ENCODE measurements at places on chromosomes 5 and 9.

GRCh38 chr9:71136696-71137095 lies 15.3 kb upstream of the TRPM3 start:
- no peak for DNase-seq

GRCh38 chr5:179326122-179326927 lies 18.9 kb downstream of the ADAMTS2 start:
- DNase-seq = no peak

DNA sequence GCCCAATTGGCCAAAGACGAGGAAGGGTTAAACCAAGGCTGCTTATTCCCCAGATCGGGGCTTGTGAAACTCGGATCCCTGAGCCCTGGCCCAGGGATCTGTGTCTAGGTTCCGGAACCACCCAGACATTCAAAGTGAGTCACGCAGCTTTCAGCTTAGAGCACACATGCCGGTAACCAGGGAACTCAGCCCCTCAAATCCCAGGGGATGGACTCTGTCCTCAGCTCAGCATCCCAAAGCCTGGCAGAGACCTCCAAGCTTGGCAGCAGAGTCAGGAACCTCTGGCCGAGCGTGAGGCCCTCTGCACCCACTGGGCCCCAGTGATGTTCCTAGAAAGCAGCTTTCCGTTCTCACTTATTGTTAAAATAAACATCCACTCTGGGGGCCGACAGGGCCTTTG lies 5.1 kb downstream of the PNPLA7 start:
- DNase-seq = no peak

- DNase-seq = no peak
Measured at GRCh38 chr9:104027295-104027694, 66.8 kb upstream of the SMC2 start.

DNA sequence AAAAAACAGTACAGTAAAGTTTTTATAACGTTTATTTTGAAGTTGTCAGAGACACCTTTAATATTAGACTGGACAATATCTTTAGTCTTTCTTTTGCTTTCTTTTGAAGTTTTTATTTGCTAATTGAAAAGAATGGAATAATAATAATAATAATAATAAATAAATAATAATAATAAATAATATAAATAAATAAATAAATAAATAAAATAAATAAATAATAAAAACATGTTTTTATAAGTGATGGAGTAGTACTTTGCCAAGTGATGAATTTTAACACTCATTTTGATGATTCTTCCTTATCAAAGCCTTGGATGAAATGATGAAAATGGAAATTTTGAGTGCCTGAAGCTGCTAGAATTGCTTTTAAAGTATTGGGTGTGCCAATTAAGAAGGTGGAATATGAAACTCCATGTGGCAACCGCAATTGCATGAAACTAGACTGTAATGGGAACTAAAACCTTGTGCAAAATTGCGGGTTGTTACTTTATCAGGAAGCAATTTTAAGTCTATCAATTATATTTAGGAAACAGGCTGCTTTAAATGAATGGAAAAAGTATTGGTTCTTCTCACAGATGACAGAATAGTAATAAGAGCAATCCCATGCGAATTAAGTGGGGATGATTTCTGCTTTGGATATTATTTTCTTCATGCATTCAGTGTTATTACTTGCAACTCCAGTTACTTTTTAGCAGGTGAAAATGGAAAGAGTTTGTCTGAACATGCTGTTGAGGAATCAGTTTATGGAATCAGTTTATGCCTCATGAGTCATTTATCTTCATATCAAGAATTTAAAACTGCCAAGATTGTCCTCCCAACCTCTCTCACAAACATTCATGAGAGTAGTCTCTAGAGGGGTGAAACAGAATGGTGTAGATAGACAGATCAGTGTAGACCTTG lies 4.6 kb downstream of the ANXA1 start:
- DNase-seq = no peak

DNA sequence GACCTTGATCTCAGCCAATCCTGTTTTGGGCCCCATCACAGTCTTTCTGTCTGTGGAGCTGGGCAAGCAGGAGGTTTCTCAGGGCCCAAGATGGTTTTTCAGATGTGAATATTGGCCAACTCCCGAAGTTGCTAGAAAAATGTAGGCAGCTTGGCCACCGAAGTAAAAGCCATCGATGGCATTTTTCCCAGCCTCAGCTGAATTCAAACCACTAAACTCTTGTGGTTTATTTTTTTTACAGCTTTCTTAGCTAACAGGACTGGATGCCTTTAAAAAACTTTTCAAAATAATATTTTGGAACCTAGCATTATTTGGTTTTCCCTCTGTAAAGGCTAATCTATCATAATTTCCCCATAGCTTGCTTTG lies 102.5 kb upstream of the ERCC6L2 start:
- no peak for DNase-seq

DNA sequence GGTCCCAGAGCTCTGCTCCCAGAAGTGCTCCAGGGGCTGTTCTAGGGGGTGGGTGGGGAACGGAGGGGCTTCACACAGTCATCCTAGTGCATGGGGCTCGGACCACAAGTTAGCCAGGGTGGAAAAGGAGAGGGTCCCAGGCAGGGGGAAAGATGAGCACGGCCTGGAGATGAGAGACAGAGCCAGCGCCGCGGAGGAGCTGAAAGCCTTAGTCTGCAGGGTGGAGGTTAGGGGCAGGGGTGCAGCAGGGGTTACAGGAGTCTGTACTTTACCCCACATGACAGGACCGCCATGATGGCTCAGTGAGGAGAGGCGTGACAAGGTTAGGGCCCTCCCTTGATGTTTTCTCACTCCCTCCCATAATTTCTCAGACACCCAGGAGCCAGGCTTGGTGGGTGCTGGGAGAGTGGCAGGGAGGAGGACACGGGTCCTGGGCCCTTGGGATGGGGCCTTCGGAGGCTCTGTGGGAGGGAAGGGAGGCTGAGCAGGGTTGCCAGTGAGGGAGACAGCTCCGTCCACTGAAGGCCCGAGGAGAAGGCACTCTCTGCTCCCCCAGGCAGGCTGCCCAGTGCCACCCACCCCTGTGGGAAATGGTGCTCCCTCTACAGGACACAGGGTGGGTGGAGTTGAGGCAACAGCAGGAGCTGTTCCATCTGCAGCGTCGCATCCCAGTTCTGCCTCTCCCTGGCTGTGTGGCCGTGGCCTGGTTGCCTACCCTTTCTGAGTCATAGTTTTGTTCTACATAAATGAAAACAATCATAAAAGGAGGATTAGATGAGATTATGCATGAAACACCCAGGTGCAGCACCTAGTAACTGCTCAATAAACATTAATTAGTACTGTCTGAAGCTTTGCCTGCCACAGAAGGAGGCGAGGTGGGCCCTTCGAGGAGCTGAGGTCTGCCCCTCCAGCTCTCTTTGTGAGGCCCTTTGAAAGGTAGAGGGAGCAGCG lies 66.2 kb downstream of the NDST1 start:
- DNase-seq = no peak

GRCh38 chr5:172010278-172010677 lies 3.8 kb upstream of the FBXW11 start:
- DNase-seq = no peak

DNA sequence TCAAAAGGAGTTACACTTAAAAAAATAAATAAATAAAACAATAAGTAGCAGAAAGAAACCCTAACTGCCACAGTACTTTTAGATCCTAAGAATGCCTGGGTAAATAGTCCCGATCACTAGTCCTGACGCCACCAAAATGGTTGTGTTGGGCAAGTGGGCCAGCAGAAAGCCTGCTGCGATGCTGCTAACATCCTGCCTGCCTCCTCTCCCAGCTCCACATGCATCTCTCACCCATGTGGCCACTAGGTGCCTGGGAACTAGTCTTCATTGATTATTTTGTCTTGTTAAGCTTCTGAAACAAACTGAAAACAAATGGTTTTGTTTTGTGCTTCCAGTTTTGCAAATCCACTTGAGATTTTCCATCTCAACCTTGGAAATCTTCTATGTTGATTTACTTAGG lies 54.4 kb upstream of the TRAF1 start:
- no peak for DNase-seq

DNA sequence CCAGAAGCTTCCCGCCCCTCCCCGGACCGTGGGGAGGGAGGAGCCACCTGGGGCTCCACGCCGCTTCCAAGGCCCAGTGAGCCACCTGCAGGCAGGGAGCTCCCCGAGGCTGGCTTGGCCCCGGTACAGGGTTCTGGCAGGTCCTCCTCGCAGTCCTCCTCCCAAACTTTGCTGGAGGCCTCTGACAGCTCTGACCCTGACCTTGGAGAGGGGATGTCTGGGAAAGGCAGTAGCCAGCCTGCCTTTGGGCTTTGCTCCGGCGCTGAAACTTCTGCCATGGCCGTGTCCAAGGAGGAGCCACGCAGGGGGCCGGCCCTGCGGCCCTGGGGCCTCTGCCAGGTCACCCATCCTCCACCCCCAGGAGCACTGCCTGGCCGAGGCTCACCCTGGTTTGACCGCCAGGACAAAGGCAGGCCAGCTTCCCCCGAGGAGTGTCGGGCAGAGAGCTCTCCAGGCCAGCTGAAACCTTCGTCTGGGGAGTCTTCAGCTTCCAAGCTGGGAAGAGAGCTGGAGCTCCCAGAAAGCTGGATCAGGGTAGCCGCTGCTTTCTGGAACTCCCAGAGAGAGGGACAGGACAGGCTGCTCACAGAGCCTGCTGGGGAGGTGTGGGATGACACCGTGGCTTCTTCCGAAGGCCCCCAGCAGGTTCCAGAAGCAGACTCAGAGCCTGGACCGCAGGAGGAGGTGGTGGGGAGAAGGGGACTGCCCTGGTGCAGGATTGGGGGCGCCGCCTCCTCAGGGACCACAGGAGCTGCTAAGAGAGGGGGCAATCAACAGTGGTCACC lies 9.0 kb upstream of the QSOX2 start:
- DNase-seq = no peak

DNA sequence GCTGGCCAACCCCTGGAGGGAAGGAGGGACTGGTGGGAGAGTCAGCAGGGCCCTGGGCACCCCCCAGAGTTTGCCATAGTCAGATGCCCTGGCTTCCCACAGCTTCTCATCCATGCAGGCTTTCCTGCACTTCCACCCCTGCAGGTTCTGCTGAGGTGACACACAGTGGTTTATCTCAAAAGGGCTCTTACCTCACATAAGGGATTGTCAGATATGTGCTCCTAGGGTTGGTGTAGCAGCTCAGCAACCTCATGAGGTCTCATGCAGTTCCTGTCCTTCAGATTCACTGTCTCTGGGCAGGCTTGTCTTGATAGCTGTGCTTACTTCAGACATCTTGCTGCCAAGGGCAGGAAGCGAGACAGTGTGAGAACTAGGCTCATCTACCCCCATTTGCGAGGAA lies 143.4 kb downstream of the KDM4C start:
- DNase-seq = no peak

DNA sequence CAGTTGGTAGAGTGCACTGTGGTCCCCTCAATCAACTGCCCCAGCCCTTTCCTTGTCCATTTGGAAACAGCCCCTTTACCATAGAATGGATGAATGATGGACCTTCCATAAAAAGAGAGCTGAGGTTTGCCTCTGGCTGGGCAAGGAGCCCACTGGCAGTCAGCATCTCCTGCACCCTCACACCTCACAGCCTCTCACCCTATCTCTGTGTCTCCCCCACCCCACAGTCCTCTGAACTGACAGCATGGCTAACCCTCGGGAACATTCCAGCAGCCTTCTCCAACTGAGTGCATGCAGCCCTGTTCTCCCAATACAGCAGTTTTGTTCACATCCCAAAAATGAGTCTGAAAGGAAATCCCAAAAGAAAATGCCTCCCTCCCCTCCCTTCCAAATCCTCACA lies 51.7 kb downstream of the RETREG1 start:
- DNase-seq = no peak

- DNase-seq = no peak
Measured at GRCh38 chr5:178560911-178561310, 29.3 kb downstream of the COL23A1 start.

DNA sequence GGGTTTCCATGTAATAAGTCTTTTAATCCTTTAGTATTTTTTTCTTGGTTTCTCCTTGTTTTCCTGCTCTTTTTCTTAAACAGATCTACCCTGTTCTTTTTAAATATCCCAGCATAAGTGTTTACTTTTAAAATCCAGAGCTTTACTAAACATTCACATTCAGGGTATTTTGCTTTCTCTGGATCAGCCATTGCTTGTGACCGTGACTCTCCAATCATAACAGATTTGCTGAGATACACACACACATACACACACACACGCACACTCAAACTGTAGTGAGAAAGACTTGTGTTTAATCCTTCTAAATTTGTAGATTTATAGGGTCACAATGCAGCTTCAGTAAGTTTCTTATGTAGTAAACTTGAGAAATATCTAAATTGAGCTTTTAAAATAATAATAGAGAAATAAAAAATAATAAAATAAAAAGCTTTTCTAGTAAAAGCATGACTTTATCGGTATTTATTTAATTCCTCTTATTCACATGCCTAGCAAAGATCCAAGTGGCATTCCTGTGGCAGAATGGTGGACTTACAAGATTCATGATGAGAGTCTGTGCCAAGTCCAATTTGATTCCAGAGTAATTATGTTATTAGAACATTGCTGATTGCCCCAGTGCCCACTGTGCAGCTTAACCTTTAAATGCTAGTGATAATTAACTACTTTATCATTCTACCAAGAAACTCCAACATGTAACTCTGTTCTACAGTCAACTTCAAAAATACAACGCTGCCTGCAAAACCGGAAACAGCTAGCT lies 129.0 kb downstream of the TLE4 start:
- no peak for DNase-seq

Measured in omental fat pad (tissue), 4 donors.